ENCODE measurements at places on chromosomes 7 and 10. TPM values are rescaled to one million over a fixed set of nuclear protein-coding genes. Genes with fewer than 3 reads are reported as not detected.

LIPF gene
- total RNA-seq: not detected

ZNF862 gene
- 9.5 TPM for total RNA-seq

CHN2 gene
- 1.5 TPM for total RNA-seq

AIMP2 gene
- 37.1 TPM for total RNA-seq

SPDYE17 gene
- not detected for total RNA-seq

DNAH11 gene
- 1.2 TPM for total RNA-seq

VSTM4 gene
- 1.6 TPM for total RNA-seq
